ENCODE measurements at places on chromosomes 11 and 22. TPM values are rescaled to one million over a fixed set of nuclear protein-coding genes. Genes with fewer than 3 reads are reported as not detected.

The SCGB1A1 gene
- total RNA-seq: 1.1 TPM

The APOA5 gene
- 0.39 TPM for total RNA-seq

The TMEM123 gene
- 383 TPM for total RNA-seq

The ELMOD1 gene
- 2.1 TPM for total RNA-seq

The MYEOV gene
- 69.8 TPM for total RNA-seq

The RIMBP3C gene
- 0.90 TPM for total RNA-seq

The OR2D2 gene
- 0.49 TPM for total RNA-seq

The CHRM4 gene
- total RNA-seq: 3.1 TPM

The HTR3A gene
- 0.21 TPM for total RNA-seq

The TMEM258 gene
- total RNA-seq: 139 TPM

The NCAPD3 gene
- total RNA-seq: 75.9 TPM

The TRPC6 gene
- total RNA-seq: not detected

The TMA7B gene
- total RNA-seq: not detected

The SPDYC gene
- not detected for total RNA-seq

The OTOG gene
- not detected for total RNA-seq

The RBM4B gene
- total RNA-seq: 33.6 TPM

The RBM4 gene
- total RNA-seq: 195 TPM

The PGA5 gene
- total RNA-seq: not detected

The MACROD1 gene
- total RNA-seq: 16.8 TPM

The MMP12 gene
- not detected for total RNA-seq

The KCNK7 gene
- total RNA-seq: 0.69 TPM

The MTA2 gene
- total RNA-seq: 163 TPM

The SYCE3 gene
- total RNA-seq: not detected

The SAA4 gene
- total RNA-seq: not detected

The ENTHD1 gene
- not detected for total RNA-seq

The HPX gene
- total RNA-seq: 1.0 TPM

The PDXP gene
- 17.6 TPM for total RNA-seq

The CSNK2A3 gene
- total RNA-seq: 2.6 TPM

The PRG3 gene
- total RNA-seq: not detected

The ANGPTL5 gene
- total RNA-seq: not detected

The SAA2 gene
- total RNA-seq: 4.0 TPM

The MRPL48 gene
- total RNA-seq: 42.0 TPM

The GPR83 gene
- 0.05 TPM for total RNA-seq

The CYB5R2 gene
- 46.3 TPM for total RNA-seq

The OMP gene
- 1.5 TPM for total RNA-seq

The PNPLA5 gene
- total RNA-seq: not detected

The OR52E8 gene
- total RNA-seq: not detected
